Metanephros (tissue), 2 donors: ENCODE measurements at places on chromosomes 4 and X. TPM values are rescaled to one million over a fixed set of nuclear protein-coding genes. Genes with fewer than 3 reads are reported as not detected.

The CDS1 gene
- total RNA-seq, result 15.6 TPM

The FGF5 gene
- not detected for total RNA-seq

The CSAG2 gene
- not detected for total RNA-seq

The DNAAF6 gene
- total RNA-seq, result not detected

The ADAMTS3 gene
- total RNA-seq, result 9.8 TPM

The ZFP92 gene
- 1.5 TPM for total RNA-seq

The SLC25A5 gene
- total RNA-seq, result 227 TPM

The MTCP1 gene
- total RNA-seq, result 6.4 TPM

The SAGE1 gene
- total RNA-seq, result not detected

The CHRDL1 gene
- 7.2 TPM for total RNA-seq

The FAM184B gene
- 1.6 TPM for total RNA-seq

The TMPRSS11B gene
- total RNA-seq, result not detected

The TLR3 gene
- total RNA-seq, result 9.6 TPM

The INTU gene
- total RNA-seq, result 20.6 TPM

The CCDC160 gene
- 3.0 TPM for total RNA-seq

The GRPR gene
- total RNA-seq, result 0.35 TPM

The OPRPN gene
- not detected for total RNA-seq

The SYN1 gene
- total RNA-seq, result 0.64 TPM

The MAGEA2B gene
- not detected for total RNA-seq

The SORBS2 gene
- 61.0 TPM for total RNA-seq

The RHOXF2B gene
- not detected for total RNA-seq

The PF4V1 gene
- not detected for total RNA-seq

The RAB40A gene
- 0.88 TPM for total RNA-seq

The CSAG1 gene
- total RNA-seq, result not detected

The SEPSECS gene
- 21.5 TPM for total RNA-seq

The GPM6B gene
- total RNA-seq, result 15.9 TPM

The GPR119 gene
- not detected for total RNA-seq

The CT45A1 gene
- not detected for total RNA-seq

The RTL3 gene
- 0.12 TPM for total RNA-seq

The CENPVL1 gene
- 0.18 TPM for total RNA-seq

The LEF1 gene
- 37.3 TPM for total RNA-seq
